Activated naive CD4-positive, alpha-beta T cell treated with Interleukin-2 at 50 U/mL for 16 hours (primary cell): ENCODE measurements at places on chromosomes 2 and 18.

DNA sequence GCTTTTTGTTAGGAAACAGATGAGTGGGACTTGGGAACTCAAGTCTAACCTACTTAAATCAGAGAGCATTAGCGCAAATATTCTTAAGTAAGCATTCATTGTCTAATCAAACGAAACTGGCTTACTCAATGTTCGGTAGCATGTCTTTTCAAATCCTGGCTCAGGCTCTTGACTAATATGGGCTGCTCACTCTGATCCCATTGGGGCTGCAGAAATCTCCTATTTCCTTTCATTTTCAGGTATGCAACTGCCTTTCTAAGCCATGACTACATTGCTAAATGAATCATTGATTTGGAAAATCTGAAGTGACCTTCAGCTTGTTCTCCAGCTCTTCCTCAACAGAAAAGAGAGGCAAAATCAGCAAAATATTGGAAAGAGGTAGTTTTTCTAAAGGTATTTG is 2084.4 kb upstream of the PIK3C3 start:
- no peak for DNase-seq

DNA sequence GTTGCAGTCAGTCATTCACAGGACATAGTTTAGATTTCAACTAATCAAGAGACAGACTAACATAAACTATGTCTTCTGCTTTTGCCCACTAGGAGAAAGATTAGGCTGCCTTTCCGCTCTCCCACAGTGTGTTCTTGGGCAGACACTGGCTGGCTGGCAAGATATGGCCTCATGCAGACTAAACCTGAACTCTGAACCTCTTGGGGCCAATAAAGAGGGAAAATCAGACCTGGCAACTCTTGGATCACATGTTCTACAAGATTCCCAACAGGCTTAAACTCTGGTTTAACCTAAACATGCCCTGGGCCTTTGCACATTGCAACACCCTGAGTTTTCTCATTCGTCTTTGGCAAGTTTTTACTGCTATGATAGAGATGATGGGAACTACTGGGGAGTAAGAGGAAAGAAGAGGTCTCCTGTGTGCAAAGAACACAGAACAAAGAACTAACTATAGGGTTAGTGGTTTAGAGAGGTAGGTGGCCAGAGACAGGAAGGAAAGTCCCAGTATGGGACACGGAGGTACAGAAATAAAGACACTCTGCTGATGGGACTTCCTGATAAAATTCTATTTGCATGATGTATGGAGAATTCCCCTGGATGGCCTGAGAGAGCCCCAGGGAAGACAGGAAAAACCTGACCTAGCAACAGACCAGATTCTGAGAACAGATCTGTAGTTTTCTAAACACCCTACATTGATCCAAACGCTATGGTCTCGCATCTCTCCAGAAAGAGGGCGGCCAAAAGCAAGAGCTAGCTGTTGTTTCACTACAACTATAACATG is 2.0 kb upstream of the ATRAID start:
- DNase-seq: no peak

- DNase-seq: no peak
Observed at GRCh38 chr2:72952110-72952823, 34.9 kb downstream of the EMX1 start.

DNA sequence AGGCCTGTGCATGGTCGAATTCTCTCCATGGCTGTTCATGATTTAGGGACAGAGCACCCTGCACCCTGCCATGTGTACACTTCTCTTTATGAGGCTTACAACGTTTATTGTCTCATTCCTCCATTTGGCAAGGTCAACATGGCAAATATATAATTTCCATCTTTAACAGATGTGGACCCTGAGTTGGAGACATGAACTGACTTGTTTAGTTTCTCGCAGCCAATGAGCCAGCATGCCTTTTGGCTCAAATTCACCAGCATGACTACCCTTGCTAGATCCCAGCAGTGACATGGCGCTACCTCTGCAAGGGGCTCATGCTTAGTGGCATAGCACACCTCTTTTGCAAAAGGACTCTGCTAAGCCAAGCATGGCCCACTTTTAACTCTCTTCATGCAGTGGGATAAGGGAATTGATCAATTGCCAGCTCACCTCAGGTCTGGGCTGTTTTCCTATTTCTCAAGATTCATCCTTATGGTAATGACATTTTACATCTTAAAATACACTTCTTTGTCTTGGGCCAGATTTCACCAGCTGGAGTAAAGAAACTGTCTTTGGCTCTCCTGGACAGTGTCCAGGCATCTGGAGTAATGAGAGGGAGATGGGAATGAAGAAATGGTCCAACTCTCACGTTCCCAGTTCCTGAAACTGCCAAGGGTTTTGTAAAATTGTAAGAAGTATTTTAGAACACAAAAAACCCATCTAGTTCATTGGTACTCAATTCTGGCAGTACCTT is 159.5 kb downstream of the SETBP1 start:
- DNase-seq: no peak

- DNase-seq: no peak
Observed at GRCh38 chr2:154182008-154182407, 310.3 kb downstream of the GALNT13 start.

DNA sequence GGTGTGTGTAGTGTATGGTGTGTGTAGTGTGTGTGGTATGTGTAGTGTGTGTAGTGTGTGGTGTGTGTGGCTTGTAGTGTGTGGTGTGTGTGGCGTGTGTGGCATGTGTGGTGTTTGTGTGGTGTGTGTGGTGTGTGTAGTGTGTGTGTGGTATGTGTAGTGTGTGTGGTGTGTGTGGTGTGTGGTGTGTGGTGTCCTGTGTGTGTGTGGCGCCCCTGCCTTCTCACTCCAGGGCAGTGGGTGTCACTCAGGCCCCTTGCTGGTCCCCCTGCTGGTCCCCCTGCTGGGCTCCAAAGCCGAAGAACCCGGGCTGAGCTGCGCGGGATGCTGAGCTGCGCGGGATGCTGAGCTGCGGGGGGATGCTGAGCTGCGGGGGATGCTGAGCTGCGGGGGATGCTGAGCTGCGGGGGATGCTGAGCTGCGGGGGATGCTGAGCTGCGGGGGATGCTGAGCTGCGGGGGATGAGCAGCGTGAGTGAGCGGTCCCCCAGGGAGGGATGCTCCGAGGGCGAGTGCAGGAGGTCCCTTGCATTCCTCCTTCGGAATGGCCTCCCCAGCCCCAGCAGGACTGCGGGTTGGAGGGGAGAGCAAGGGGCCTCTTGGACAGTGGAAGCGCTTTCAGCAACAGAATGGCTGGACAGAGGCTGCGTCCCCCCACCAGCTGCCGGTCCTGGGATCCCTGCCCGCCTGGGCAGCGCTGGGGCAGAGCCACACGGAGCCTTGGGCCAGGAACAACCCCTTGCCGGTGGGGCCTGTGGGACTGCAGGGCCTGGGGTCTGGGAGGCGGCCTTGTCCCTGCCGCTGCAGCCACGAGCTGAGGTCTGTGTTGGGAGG is 3.4 kb upstream of the RTP5 start:
- DNase-seq: no peak

- DNase-seq: no peak
Observed at GRCh38 chr2:3634596-3635121, 23.3 kb upstream of the ALLC start.

GRCh38 chr2:10124538-10125045 is 2.1 kb downstream of the RRM2 start:
- DNase-seq: peak; percentile 27

DNA sequence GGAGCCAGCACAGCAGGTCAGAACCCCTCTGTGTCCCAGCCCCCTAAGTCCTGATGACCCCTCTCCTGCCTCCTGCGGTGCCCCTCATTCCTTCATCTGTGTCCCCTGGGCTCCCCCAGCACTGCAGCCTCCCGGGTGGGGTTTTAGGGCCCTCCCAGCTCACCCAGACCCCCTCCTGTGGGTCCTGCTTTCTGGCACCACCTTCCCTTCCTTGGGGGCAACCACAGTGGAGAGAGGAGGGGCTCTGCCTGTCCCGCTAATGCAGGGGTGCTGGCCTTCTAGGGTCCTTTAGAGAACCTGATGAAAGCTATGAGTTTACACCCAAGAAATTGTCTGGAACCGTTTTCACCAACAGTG is 42.7 kb upstream of the ALPP start:
- DNase-seq: no peak
